ENCODE measurements at places on chromosomes 11 and 22. TPM values are rescaled to one million over a fixed set of nuclear protein-coding genes. Genes with fewer than 3 reads are reported as not detected.

Gene KIF18A
- polyA plus RNA-seq, result 1.4 TPM

Gene DDT
- 158 TPM for polyA plus RNA-seq

Gene SYCE3
- not detected for polyA plus RNA-seq

Gene ISX
- polyA plus RNA-seq, result not detected

Gene NRIP3
- polyA plus RNA-seq, result not detected

Gene CFAP300
- polyA plus RNA-seq, result not detected

Gene KCNJ1
- 0.30 TPM for polyA plus RNA-seq

Gene ART5
- not detected for polyA plus RNA-seq

Gene KCNK4
- not detected for polyA plus RNA-seq

Gene FGF3
- polyA plus RNA-seq, result not detected

Gene ABCC8
- not detected for polyA plus RNA-seq

Gene CCDC116
- polyA plus RNA-seq, result 0.11 TPM

Gene PKNOX2
- not detected for polyA plus RNA-seq
